ENCODE measurements at places on chromosomes 11 and 22. TPM values are rescaled to one million over a fixed set of nuclear protein-coding genes. Genes with fewer than 3 reads are reported as not detected.

SLC43A1 gene
- total RNA-seq: 15.4 TPM

CALCA gene
- not detected for total RNA-seq

DRD2 gene
- total RNA-seq: not detected

C11orf65 gene
- total RNA-seq: 0.14 TPM

GRAMD1B gene
- 11.6 TPM for total RNA-seq

SUSD2 gene
- total RNA-seq: 0.13 TPM

PHETA2 gene
- 11.2 TPM for total RNA-seq

MAFF gene
- 66.6 TPM for total RNA-seq

OR4D5 gene
- not detected for total RNA-seq

OR51B4 gene
- not detected for total RNA-seq

MUC6 gene
- total RNA-seq: not detected

SERHL2 gene
- 1.3 TPM for total RNA-seq

ZNF70 gene
- 6.3 TPM for total RNA-seq

USP47 gene
- total RNA-seq: 76.9 TPM
